ENCODE measurements at places on chromosomes 13 and 19. TPM values are rescaled to one million over a fixed set of nuclear protein-coding genes. Genes with fewer than 3 reads are reported as not detected.

HSD17B14 gene
- 23.5 TPM for total RNA-seq

C13orf42 gene
- not detected for total RNA-seq

PRTN3 gene
- total RNA-seq = not detected

OR1M1 gene
- total RNA-seq = not detected

ZNF83 gene
- total RNA-seq = 43.7 TPM

GJB2 gene
- 0.93 TPM for total RNA-seq

TUBGCP3 gene
- 33.9 TPM for total RNA-seq

TTC9B gene
- not detected for total RNA-seq

GRIN3B gene
- total RNA-seq = not detected

OR7D2 gene
- total RNA-seq = 0.52 TPM

EFNA2 gene
- not detected for total RNA-seq

ZNF560 gene
- not detected for total RNA-seq

COG6 gene
- 34.4 TPM for total RNA-seq

ACTMAP gene
- 18.5 TPM for total RNA-seq

EFNB2 gene
- 55.1 TPM for total RNA-seq
